HFF-Myc (cell line): ENCODE measurements at places on chromosomes 6 and 20.

GRCh38 chr20:62897666-62898065 lies 28.6 kb downstream of the DIDO1 start:
- DNase-seq = no peak

- DNase-seq = no peak
Measured at GRCh38 chr6:130020073-130020906, 1.9 kb downstream of the L3MBTL3 start.

DNA sequence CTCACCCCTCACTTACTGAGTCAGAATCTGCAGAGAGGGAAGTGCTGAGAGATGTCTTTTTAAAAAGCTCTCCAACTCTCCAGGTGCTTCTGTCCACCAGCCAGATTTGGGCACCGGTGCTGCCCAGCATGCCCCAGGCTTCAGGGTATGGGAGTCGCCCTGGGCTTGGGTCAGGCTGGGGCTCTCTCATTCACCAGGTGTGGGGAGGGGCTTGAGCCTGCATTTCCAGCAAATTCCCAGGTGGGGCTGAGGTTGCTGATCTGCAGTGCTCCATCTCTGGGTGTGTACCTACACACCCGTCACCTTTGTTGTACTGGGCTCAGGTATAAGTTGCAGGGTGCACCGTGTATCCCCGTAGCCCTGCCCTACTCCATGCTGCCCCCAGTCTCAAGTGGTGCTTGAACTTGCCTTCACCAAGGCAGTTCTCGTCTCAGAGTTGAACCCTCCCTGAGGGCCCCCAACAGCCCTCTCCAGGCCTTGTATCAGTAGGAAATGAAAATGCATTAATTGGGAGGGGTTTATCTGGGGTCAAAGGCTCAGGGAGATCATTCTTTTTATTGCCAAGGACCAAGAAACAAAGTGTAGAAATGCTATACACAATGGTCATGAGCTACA lies 23.5 kb downstream of the PPP1R3G start:
- no peak for DNase-seq

DNA sequence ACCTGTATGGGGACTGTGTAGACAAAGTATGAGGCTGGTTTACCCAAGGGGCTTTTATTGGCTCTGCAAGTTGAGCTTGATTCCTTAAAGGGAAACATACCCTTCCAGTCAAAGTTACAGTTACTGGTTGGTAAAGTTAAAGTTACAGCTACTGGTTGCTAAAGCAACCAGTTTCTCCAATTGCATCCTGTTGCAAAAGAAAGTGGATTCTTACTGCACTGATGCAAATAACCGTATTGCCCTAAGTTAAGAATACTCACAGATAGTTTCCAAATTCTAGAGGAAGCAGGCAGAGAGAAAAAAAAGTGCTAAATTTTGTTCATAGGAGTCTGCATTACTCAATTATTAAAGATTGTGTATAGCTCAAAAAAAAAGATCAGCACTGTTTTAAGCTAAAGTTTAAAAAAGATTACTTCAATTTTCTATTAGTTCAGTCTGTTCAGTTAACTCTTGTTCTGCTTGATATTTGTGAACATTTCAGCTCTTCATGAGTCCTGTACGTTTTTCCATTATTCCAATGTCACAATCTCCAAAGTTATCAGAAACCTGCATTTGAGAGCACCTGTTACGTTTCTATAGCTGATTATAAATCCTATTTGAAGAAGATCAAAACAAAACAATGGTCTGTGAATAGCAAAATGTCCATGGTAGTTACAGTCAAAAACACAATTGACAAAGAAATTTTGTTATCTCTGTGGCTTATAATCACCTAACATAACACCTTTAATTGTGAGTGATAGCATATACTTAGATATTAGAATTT lies 8.6 kb upstream of the IL22RA2 start:
- no peak for DNase-seq

DNA sequence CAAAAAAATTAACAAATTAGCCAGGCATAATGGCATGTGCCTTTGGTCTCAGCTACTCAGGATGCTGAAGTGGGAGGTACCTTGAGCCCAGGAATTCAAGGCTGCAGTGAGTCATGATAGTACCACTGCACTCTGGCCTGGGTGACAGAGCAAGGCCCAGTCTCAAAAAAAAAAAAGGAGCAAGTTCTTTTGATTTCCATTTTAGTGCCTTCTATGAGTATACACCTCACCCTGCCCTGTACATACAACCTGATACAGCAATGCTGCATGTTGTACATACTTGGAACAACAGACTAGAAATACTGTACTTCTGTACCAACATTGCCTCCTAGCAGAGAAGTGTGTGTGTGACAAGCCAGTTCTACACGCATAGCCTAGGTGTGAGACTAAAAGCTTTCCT lies 97.3 kb upstream of the CARMIL1 start:
- no peak for DNase-seq

- DNase-seq = no peak
Measured at GRCh38 chr6:157291356-157291755, 32.0 kb downstream of the TMEM242 start.

DNA sequence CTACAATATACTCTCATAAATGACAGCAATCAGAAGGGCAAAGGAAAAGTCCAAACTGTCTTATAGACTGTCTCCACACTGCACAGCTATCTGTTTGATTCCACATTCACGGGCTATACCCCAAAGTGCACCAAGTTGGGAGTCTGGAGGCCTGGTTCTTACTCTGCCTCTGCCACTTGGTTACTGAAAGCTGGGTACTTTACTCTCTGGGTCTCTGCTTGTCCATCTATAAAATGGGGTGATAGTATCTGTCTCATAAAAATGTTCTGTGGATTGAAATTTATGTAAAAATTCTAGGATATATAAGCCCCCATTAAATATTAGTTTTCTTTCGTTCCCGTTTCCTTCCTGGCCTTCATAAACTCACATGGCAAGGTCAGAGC lies 86.5 kb downstream of the CD164 start:
- no peak for DNase-seq

GRCh38 chr6:14305131-14305530 lies 187.6 kb downstream of the CD83 start:
- DNase-seq = no peak

- DNase-seq = no peak
Measured at GRCh38 chr6:87851674-87852299, 149.8 kb upstream of the AKIRIN2 start.

DNA sequence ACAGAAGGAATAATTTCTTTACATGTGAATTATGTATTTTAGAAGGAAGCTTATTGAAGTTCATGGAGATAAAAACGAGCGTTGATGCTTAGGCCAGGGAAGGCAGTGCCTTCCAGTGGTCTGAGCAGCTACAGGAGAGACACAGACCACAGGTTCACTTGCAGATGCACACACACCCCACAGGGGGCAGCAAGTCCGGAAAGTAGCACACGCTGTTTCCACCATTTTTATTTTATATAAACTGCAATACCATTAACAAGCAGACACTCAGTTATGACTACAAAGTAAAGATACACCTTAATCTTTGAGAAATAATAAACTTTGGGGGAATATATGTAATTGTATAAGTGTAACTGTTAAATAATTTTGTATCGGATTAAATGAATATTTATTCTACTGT lies 13.5 kb upstream of the DACT2 start:
- no peak for DNase-seq

DNA sequence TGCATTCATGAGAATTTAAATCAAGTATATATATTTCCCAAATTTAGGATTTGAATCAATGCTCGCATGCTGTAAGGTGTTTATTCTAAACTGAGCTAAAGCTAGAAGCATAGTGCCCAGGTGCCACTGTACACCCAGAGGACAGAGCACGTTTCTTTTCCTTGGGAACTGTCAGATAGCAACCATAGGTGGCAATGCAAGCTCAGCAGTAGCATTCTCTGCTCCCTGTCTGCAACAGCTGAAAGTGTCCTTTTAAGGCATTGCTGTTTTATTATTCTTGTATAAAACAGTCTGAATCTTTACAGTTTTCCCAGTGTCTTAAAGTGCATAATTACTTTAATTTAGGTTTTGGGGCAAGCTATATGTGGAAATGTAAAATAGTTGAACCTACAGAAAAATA lies 443.4 kb upstream of the MMS22L start:
- no peak for DNase-seq

DNA sequence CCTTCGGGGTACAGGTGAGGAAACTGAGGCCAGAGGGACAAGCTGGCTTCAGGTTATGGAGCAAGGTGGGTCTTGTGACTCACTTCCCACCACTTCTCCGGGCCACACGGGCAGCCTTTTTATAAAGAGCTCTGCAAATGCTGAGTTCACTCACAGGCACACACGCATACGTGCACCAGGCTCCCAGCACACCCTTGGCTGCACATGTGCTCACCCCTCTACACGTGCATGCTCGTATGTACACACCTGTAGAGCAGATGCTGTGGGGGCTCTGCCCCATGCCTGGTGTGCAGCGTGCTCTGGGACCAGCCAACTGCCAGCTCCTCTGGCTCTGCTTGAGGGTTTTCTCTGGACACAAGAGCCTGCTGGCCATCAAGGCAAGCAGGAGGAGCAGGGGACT lies 29.1 kb downstream of the VSTM2L start:
- DNase-seq = no peak

- no peak for DNase-seq
Measured at GRCh38 chr6:52610011-52610410, 33.2 kb upstream of the TRAM2 start.

- no peak for DNase-seq
Measured at GRCh38 chr6:153001767-153002612, 519 bp downstream of the MTRF1L start.

GRCh38 chr20:45976086-45976485 lies 4.1 kb upstream of the ZNF335 start:
- DNase-seq = no peak

DNA sequence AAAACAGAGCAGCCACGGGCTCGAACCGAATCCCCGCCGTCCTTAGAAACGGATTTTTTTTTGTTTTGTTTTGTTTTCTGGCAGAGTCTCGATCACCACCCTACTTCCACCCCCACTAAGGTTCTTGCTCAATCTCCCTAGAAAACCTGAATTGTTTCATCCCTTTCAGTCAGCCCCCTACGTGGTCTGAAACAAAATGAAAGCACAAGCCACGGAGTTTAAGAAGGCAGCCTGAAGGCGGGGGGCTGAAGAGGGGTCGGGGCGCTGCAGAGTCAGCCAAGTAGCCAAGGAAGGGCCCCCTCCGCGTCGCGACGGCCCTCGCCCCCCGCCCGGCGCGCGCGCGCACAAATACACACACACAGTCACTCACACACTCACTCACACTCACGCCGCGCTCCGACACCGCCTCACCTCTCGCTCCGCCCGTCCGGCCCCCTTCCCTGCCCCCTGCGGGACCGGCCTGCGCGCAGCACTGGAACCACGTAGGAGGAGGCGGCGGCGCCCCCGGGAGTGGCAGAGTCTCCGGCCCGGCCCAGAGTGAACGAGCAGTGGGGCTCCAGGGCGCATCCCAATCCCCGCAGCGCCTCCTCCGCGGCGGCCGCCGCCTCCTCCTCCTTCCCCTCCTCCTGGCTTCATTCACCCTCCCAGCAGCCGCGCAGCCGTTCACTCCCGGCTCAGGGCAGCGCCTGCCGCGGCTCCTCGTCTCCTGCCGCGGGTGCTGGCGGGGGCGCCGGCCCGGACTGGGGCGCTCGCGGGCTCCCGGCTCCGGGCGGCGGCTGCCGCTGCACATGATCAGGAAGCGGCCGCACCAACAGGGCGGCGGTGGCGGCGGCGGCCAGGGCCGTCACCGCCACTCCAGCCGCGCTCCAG lies 1.4 kb downstream of the ATXN1 start:
- DNase-seq = no peak

- DNase-seq = no peak
Measured at GRCh38 chr20:22491194-22491505, 93.2 kb downstream of the FOXA2 start.

DNA sequence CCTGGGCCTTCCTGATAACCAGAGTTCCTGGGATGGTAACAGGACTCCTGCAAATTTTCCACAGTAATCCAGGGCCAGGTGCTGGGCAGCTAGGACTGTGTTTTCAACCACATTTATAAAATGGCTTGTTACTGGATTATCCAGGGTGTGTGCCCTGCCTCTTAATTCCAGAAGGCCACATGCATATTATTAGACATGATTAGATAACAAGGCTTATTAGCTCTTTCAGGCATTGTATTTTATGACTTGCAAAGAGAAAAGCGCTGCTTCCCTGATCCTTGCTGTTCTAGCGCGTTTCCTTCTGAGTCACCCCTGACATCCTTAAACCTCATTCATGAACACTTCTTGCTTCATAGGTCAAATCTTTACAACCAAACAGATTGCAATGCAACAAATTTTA lies 208.6 kb downstream of the UST start:
- DNase-seq = no peak

GRCh38 chr6:112576423-112576822 lies 229.3 kb downstream of the RFPL4B start:
- DNase-seq = no peak

- no peak for DNase-seq
Measured at GRCh38 chr6:120411394-120411793, 922.9 kb downstream of the TBC1D32 start.

DNA sequence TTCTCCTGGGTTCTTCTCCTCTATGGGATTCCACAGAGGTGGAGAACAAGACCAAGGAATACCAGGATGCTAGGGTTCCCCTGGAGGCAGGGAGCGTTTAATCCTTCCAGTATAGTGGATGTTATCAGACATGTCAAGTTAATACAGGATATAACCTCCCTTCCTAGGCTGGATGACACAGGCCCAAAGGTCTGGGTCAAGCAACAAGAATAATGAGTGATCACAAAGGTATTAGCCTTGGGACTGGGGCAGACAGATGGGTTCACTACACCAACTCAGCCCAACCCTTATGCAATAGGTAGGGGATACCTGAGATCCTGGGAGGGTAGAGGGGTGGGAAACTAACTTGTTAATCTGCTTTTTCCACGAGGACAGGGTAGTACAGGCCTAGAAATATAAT lies 690.3 kb downstream of the HTR1B start:
- no peak for DNase-seq

DNA sequence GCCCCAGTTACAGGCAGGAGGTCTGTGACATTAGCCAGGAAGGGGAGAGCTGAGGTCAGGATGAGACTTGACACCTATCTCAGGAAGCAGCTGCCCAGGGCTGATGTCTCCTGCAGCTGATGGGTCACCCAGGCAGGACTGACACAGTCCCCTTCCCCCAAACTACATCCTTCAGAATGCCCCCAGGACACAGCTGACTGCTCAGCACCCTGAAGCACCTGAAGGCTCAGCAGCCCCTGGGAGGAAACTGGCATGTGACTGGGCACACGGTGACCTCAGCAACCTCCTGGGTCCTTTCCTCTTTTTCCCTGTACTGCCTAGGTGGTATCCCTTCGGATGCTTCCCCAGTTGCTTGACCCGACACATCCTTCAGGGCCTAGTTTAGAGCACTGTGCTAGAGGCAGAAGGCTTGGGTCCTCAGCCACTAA lies 1.9 kb downstream of the SDC4 start:
- DNase-seq = no peak

DNA sequence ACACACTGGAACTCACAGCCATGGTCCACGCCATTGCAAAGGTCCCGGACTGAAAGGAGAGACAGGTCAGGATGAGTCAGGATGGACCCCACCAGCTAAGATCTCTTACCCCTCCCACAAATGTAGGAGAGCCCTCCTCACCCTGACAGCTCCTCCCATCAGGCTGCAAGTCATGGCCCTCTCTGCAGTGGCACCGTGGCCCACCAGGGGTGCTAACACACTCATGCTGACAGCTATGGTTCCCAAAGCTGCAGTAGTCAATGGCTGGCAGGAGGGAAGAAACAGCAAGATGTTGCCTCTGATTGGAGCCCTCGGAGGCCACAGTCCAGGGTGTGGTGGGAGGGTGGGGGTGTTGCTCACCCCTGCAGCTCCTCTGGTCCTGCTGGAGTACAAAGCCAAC lies 5.7 kb upstream of the RBPJL start:
- no peak for DNase-seq
